Anterior cingulate cortex (tissue), 58 donors: ENCODE measurements at places on chromosomes 2 and 18.

DNA sequence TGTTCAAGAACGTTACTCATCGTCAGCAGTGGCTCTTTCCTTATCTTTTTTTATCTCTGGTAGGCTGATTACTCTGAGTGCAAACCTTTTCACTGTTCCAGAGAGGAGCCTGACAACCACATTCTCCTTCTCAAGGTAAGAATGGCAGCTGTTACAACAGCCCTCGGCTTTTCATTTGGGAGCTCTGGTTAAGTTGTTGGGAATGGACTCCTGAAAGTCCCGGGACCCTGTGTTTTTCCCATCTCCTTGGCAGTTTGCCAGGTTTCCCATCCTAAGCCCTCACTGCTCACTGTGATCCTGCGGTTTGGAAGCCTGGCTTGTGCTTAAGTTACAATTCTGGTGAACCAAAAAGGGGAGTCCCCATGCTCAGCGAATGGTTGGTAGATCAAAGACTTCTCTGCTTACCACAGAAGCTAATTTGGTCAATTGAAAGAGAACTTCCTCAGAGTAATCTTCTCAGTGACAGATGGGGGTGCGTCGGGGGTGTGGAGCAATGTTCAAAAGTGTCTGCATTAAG, 122.3 kb downstream of the LYPD6B start:
- no peak for DNase-seq

- no peak for DNase-seq
Observed at GRCh38 chr18:75293591-75293990, 83.0 kb downstream of the TSHZ1 start.

GRCh38 chr2:118386641-118387302, 298.5 kb downstream of the INSIG2 start:
- DNase-seq = no peak

- DNase-seq = no peak
Observed at GRCh38 chr2:231176066-231176465, 22.4 kb upstream of the ARMC9 start.
